ENCODE measurements at places on chromosomes 3 and 15. TPM values are rescaled to one million over a fixed set of nuclear protein-coding genes. Genes with fewer than 3 reads are reported as not detected.

Gene LPP
- 17.6 TPM for polyA plus RNA-seq

Gene SPTBN5
- 0.38 TPM for polyA plus RNA-seq

Gene CADPS
- polyA plus RNA-seq: not detected

Gene OR5K2
- polyA plus RNA-seq: not detected

Gene DNAJA4
- 0.32 TPM for polyA plus RNA-seq

Gene PRR23E
- polyA plus RNA-seq: not detected

Gene OR5H14
- polyA plus RNA-seq: not detected

Gene EIF5A2
- 7.8 TPM for polyA plus RNA-seq

Gene ISLR2
- polyA plus RNA-seq: not detected

Gene LSAMP
- 7.9 TPM for polyA plus RNA-seq

Gene ANO10
- polyA plus RNA-seq: 26.0 TPM

Gene GOLGA8G
- polyA plus RNA-seq: not detected

Gene UQCC5
- 16.9 TPM for polyA plus RNA-seq

Gene NR2E3
- 0.19 TPM for polyA plus RNA-seq

GRCh38 chr3:142857056-142857455, 31.8 kb downstream of the PCOLCE2 start:
- no peak for DNase-seq

DNA sequence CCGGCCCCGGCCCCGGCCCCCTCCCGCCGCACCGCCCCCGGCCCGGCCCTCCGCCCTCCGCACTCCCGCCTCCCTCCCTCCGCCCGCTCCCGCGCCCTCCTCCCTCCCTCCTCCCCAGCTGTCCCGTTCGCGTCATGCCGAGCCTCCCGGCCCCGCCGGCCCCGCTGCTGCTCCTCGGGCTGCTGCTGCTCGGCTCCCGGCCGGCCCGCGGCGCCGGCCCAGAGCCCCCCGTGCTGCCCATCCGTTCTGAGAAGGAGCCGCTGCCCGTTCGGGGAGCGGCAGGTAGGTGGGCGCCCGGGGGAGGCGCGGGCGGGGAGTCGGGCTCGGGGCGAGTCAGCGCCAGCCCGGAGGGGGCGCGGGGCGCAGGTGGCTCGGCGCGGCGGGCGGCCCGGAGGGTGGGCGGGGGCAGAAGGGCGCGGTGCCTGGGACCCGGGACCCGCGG, 352 bp downstream of the CHRD start:
- DNase-seq: no peak

DNA sequence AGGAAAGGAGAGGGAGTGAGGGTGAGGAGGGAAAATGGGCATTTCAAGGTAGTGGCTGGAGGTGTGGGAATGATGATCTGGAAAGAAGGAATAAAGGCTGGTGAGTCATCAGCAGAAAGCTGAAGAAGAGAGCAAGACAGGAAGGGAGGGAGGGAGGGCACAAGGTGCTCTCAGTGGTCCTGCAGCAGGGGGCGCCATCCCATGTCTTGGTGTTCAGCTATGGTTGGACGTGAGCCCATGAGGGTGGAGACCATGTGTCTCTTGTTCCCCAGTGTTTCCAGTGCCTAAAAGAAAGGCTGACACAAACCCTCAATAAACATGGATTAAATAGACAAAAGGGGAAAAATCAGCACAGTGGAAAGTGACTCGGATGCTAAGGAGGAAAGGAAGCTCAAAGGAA, 228.5 kb downstream of the NTRK3 start:
- DNase-seq: no peak

- no peak for DNase-seq
Measured at GRCh38 chr3:193960487-193961274, 175.3 kb upstream of the HES1 start.

DNA sequence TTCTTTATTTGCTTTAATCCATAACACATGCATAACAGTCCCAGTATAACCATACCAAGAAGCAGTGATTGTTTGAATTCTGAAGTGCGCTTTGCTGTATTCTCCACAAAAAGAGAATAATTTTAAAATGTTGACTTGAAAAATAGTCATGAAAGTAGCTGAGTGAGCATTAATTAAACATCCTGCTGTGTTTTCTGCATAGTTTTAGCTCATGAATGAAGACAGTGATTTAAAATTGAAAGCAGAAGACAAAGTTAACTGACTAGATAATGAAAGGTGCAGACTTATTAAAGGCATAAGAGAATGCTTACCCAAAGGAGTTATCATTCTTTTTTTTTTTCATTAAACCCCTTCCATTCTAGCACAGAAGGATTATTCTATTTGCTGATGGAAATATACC, 143.5 kb downstream of the GABRG3 start:
- DNase-seq: no peak

DNA sequence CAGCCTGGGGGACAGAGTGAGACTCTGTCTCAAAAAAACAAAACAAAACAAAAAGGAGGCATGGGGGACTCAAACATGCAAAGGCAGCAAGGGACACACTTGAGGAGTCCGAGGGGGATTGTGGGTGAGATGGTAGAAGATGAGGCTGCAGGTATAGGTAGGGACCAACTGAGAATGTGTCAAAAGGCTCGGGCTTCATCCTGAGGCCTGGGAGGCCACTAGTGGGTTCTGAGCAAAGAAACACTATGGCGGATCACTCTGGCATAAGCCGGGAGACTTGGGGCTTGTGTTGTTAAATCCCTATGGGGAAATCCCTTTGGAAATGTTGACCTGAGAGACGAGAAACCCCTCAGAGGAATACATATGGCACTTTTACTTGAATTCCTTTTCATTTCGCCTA, 21.2 kb downstream of the ZNF710 start:
- DNase-seq: no peak

- DNase-seq: peak; percentile 82
Measured at GRCh38 chr15:67134067-67134838, 68.9 kb downstream of the SMAD3 start.

DNA sequence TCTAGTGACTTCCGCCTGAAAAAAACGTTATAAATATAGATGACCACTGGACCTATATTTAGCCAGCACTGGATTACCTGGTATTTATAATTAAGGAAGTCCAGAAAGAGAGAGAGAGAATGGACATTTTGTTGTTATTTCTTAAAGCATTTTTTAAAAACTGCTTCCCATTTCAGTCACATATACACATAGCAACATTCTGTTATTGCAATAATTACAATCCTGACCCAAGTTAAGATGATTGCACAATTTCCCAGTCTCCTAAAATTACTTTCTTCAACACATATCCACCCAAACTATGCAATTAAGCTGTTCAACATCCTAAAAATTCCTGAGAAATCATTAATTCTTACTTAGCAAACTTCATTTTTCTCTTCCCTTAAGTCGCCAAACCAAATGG, 37.7 kb downstream of the PCSK6 start:
- no peak for DNase-seq

GRCh38 chr3:56291953-56292352, 176.3 kb downstream of the ERC2 start:
- DNase-seq: no peak

DNA sequence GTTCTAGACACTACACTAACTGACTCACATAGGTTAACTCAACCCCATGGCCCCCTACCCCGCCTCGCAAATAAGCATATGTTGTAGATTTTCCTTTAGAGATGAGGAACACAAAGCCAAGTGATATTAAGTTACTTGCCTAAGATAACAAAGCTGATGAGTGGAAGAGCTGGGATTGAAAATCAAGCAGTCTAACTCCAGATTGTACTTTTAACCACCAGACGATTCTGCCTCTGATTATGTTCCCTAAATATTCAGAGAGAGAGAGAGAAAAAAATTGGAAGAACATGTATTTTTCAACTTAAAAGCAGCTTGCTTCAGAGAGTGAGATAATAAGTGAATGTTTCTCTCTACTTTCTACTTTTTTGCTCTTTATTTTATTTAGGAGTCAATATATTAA, 66.9 kb upstream of the THBS1 start:
- no peak for DNase-seq

DNA sequence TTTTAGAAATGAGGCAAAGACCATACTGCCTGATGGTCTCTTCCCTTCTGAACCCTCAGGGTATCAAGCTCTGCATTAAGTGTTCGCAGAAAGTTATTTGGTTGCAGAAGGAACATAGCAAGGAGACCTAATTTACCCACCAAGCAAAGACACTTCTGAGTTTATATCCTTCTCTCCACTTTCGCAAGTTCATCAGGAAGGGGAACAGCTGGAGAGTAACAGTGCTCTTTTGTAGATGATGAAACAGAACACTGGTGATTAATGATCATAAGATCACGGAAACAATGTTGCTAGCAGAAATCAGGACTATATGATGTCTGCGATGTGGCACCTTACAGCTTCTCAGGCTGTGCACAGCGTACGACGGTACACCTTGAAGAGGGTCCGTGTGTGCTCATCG, 62.1 kb downstream of the NCEH1 start:
- peak; percentile 76 for DNase-seq

DNA sequence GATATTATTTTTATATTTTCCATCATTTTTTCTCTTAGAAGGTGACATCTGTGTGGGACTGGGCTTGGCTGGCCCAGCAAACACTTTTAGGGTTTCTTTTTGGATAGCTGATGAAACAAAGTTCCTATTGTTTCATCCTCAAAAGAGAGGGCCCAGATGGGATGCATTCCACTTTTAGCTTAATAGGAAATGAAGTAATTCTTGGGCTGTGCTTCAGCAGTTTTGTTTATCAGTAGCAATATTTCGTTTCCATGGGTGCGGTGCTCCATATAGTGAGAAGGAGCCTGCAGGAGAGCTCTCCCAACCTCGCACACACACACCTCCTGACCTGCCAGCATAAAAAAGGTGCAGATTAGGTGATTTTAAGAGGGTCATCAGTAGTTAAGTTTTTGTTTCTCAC, 147.5 kb downstream of the AKAP13 start:
- DNase-seq: peak; percentile 90

DNA sequence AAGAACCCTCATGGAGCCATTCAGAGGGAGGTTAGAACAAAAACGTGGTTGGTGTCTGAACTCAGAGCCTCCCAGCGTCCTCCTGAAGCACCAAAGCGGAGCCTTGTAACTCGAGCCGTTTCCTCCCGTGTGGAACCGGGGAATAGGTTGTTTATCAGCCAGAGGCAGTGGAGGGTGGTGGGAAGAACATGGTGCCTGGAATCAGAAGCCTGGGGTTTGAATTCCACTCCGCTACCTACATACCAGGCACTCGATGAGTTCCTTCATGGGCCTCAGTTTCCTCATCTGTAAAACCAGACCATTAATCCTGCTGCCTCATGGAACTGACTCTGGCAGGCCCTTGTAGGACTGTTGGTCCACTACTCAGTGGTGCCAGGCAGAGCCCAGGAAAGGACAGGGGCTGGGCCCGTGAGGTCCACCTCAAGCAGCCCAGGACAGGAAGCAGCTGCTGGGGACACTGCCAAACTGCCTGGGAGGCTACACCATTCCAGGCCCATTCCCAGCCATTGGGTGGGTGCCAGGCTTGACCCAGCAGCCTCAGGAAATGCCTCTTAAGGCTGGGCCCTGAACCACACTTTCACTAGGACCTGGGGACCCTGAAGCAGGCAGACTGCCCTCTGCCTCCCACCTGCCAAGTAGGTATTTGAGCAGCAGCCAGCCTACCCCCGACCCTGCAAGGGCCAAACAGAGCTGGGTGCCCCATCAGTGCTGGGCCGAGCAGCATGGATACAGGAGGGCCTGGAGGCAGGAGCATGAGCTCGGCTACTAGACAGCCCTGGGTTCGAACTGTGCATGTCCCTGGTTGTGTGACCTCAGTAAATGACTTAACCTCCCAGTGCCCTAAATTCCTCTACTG, 33.4 kb downstream of the PRKCD start:
- peak; percentile 39 for DNase-seq

DNA sequence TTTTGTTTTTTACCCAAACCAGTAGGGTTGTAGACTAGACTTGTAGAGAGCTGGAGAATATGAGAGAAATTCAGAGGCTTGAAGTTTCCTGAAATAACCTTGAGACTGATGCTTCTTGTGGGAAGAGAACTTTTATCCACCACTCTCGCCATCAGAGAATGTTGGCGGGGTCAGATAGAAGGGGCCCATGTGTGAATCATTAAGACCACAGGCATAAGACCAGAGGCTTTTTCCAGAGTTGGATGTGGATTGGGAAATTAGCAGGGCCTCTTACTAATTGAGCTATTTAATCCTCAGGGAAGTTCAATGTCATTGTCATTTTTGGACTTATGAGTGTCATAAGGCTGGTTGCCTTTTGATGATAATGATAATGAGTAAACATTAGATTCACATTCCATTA, 246.9 kb upstream of the THRB start:
- DNase-seq: no peak

DNA sequence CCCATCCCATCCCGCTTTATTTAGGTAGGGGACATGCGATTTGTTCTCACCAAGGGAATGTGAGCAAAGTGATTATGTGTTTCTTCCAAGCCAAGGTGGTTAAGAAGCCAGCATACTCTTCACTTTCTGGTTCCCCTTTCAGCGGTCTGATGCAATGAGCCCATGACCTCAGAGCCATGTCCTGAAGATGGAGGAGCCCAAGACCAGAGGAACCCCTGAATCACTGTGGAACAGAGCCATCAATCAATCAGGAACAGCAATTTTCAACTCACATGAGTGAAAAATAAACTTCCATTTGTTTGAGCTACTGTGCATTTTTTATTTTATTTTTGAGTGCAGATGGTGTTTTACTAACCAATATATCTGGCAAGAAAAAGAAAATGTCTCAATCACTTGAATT, 10.8 kb downstream of the THRB start:
- DNase-seq: no peak

GRCh38 chr3:140399871-140400270, 278.0 kb upstream of the TRIM42 start:
- DNase-seq: no peak

DNA sequence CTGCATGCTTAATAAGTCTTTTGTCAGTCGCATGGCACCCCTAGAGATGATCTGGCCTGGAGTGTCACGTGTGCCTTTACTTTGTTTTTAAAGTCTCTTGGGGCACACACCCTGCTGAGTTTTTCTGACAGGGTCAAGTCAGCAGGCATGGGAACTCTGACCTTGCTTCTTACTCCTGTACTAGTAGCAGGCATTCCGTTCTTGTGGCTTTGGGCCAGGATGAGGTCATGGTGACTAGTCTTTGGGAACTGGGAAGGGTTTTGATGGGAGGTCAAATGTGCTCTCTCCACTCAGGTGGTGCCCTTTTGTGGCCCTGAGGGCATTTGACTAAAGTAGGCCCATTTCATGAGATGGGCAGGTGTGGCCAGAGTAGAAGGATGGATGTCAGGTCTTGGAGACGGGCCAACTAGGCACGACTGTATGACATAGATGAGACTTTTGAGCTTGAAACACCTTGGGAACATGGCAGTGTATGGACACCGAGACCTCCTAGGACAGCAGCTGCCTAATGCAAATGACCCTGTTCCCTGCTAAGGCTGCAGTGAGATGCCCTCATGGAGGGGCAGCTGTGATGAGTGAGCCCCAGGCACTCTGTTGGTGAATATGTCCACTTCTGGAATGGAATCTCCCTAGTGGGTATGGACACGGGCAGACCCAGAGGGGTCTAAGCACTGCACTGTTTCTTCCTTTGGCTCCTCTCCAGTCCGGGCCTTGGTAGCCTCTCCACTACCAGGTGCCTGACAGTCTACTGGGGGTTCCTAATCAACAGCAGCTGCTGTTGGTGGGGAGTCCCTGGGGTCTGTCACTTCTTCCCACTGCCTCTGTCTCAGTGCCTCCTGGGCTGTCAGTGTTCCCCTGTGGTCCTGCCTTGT, 16.4 kb downstream of the SRPRB start:
- DNase-seq: peak; percentile 80

Data from IMR-90 (cell line).